ENCODE measurements at places on chromosomes 1 and 21.

- DNase-seq = no peak
These were observed 116.9 kb downstream of the TGFBR3 start for GRCh38 chr1:91768786-91769725.

DNA sequence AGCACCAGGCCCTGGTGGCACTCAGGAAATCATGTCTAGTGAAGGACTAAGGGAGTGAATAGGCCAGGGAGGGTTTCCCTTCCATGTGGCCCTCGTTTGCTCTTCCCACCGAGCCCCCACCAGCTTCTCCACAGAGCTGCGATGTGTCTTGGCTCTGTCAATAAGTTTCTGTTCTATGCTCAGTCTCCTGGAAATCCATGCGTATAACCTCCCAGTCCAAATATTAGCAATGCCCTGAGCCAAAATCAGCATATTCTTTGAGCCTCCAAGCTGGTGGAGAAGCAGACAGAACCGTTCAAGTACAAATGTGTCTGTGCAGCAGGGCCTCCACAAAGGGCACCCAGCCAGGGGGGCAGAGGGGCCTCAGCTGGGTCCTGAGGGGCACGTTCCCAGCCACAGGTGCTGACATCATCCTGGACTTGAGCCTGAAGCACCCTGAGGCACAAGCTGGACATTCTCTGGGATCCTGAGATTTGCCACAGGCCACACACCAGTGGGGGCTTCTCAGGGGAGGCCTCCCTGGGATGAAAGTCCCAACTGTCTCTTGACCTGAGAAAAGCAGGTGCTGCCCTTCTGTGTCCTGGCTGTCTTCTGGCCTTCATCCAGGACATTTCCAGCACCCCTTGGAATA lies 350.5 kb upstream of the VAMP3 start:
- no peak for DNase-seq

DNA sequence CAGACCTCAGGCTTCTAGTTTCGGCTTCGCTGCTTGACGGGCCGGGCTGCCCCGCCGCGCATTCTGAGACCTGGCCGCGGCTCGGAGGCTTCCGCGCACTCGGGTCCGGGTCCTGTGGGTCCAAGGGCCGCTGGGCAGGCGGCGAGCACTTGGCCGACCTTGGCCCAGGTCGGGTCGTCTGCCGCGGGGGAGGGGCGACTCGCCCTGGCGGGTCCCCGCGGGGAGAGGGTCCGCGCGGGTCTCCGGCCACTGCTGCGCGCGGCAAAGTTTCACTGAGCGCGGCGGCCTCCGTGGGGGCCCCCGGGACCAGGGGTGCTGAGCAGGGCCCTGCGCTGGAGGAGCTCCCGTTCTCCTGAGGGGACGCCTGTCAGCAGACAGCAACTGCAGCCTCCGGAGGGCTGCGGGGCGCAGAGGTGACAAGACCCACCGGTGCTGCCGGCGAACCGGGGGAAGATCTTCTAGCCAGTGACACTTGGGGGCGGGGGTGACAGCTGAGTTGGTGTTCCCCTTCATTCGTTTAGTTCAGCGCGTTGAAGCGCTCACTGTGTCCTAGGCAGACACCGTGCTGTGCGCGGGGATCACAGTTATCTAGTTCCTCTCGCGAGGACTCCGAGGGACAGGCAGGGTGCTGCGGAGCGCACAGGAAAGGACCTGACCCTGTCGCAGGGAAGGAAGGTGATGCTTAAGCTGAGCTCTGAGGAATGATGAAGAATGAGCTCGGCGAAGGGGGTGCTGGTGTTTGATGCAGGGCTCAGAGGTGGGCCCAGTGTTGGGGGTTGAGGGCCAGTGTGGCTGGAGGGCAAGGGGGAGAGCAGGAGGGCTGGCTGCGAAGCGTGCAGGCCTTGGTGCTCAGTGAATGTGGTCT lies 725 bp downstream of the MTFR1L start:
- no peak for DNase-seq

DNA sequence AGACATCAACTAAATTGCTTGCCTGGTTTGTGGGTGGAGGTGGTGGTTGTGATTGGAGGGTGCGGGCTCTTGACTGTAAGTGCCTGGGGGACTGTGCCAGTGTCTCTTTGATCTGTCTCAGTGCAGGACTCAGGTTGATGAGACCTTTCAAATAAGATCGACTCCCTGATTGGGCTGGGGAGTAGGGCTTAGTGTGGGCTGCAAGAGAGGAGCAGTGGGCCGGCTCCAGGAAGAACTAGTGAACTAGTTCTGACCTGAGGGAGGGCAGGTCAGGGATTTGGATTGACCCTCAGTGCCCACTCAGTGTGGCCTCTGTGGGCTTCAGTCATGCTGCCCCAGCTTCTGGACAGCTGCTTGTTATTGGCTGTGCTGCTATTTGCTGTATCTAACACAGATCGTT lies 130.6 kb upstream of the CACNA1E start:
- DNase-seq = no peak

DNA sequence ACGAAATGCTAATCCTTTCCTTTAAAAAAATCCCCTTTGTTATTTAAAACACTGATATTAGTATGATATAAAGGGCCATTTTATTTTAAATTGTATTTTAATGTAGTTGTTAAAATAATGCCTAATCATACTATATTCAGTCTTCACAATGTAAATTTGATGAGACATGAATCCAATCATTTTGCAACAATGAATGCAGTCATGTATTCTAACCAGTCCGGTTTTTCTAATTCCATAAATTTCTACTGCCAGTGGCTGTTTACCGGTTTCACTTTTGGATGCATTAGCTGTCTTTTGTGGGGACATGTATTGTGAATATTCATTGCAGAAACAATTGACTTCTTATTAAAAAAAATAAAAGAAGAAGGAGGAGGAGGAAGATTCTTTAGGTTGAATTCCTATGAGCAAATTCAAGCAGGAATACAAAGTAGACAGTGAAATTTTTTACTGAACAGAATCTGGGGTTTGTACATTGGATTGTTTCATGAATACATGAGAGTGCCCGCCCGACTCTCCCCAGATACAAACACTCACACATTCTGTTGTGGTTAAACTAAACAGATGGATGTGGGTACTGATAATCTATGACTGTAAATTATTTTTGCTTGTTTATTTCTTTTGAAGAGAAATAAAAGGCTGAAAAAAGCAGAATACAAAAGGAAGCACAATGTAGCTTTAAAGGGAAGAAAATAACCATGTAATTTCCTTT lies 624.8 kb upstream of the PTBP2 start:
- DNase-seq = no peak

DNA sequence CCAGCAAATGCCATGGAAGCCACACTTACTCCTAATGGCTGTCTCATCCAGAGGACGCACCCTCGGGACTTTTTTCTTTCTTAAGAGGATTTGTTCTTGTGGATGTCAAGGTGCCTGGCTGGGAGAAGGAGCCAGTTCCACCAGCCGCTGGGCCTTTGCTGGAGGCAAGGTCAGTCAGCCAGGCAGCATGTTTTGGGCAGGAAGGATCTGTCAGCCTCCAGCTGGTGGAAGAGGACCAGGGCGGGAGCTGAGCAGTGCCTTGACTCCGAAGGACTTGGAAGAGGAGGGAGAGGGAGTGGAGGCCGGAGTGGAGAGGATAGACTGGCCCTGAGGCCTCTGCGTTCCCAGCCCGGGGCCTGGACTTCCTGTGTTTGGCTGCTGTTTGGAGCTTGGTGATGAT lies 5.7 kb downstream of the IGSF5 start:
- DNase-seq = no peak

DNA sequence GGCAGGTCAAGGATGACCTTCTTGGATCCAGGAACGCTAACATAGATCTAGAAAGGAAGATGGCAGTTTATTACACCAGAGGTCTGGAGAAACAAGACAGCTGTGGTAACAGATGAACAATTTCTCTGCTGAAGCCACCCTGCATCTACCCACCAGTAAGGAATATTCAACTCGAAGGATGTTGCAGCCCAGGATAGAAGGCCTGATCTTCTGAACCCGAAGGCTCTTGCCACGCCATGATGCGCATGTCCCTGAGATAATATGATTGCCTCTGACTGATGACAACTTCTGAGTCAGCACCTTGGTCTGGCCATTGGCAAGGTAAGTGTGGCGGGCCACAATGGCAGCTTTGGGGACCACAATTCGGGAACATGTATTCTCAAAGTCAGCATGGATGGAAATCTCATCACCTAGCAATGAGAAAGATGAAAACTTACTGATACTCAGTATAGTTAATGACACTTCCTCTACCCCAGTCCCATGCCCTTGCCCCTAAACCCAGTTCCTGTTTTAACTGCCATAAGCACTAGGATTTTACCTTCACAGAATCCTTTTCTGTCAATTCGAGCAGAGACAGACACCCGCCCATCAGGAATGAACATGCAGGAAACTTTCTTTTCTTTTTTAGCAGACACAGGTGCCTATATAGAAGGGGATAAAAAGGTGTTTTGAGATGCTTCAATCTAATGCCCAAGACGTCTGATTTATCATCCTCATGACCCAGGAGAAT lies 1.8 kb downstream of the TXNIP start:
- DNase-seq = peak; percentile 19

- no peak for DNase-seq
These were observed 61.7 kb upstream of the ANGPTL1 start for GRCh38 chr1:178932552-178932906.

- no peak for DNase-seq
These were observed 26.6 kb downstream of the SRSF11 start for GRCh38 chr1:70247768-70248167.

DNA sequence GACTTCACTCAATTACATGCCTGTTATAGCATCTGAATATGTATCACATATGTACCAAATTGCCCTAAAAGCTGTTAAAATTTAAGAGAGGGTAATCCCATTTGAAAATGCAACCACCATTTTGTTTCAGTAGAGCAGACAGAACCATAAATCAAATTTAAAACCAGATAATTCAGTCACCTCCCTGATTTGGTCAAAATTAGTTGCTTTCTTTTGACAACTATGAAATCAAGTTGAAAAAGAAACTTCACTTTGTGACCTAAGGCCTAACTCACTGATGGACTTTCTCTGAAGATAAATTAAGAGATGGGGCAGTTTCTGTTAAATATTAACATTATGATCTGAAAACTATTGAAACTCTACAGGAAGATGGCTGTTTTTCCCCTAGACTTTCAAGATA lies 6.7 kb downstream of the GORAB start:
- no peak for DNase-seq

- no peak for DNase-seq
These were observed 37.0 kb downstream of the IL6R start for GRCh38 chr1:154442006-154442740.

GRCh38 chr1:234960722-234961455 lies 167.7 kb downstream of the TOMM20 start:
- no peak for DNase-seq

GRCh38 chr1:67893126-67893495 lies 59.8 kb upstream of the GNG12 start:
- no peak for DNase-seq

DNA sequence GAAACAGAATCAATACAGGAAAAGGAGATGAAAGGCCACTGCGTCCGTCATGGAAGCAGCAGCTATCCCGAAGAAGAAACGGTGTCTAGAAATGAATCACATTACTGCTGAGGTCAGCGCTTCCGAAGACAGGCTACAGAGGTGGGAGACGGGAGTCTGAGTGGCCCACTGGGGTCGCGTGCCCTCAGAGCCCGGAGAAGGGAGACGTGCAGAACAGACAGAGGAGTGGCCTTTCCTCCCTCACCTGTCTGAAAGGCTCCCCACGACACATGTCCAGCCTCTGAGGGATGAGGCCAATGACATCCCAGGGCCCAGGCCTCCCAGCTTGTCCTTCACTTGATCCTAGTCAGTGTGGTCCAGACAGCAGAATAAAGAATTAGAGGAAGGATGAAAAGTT lies 35.9 kb downstream of the VPS26C start:
- no peak for DNase-seq

DNA sequence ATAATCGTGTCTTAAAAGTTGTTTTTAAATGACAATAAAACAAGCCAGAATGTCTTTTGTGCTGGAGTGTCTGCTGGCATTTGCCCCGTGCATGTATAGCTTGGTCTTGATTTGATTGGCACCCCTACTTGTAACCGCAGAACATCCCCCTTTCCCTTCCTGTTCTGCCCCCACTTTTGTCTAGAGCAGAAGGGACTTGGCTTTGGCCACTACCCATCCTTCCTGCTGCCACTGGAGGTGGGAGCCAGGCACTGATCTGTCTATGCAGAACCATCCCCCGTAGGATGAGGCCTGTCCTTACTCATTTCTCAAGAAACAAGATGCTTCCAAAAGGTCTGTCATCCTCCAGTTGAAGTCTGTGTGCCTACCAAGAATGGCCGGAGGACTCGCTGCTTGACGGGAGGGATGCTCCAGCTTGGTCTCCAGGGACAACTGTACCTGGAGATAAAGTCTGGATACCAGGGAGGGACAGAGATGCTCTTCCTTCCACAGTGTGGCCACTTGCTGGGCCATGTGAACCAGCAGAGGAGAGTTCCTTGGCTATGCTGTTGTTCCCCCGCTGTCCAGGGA lies 1.1 kb upstream of the SLC27A3 start:
- no peak for DNase-seq

DNA sequence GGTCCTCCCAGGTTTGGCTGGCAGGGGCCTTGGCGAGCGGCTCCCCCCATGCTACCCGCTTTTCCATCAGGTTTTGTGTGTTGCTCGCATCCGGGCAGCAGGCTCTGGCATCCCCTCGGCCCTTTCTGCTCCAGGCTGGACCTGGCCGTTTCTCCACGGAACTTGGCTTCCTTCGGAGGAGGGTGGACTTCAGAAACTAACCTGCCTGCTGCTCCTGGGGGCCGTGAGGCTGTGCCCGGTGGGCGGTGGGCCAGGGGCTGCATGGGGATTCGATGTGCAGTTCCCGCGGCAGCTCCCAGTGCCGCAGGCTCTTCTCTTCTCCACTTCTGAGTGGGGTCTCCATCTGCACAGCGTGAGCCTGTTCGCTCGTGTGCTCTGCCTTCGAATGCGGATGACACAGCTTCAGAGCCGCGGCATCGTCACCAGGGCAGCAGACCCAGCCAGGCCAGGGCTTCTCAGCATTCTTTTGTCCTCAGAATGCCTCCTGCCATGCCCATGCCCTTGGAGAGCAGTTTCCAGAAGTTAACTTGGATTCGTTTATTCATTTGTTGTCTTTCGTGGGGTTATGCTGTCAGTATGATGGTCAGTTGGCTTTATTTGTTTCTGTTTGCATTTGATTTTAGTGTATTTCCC lies 36.4 kb downstream of the PRKCZ start:
- no peak for DNase-seq

DNA sequence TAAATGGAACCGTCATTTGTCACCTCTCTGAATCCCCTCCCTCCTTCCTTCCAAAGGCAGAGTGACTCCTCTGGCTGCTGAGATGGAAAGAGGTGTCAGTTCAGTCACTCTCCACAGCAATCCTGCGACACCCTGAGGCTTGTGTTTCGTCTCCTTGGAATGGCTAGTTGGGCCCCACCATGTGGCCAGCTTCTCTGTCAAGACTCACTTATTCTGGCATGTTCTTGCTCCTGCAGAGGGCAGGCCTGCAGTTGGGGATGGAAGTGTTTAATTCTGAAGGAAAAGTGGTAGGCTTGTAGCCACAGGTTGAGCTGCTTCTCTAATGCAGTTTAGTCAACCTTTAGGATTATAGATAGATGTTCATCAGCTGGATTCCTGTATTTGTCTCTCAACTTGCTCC lies 149.6 kb downstream of the LMO4 start:
- DNase-seq = no peak

- DNase-seq = no peak
These were observed 13.8 kb downstream of the ALG14 start for GRCh38 chr1:95058974-95059373.

GRCh38 chr1:23114424-23115079 lies 54.1 kb downstream of the LUZP1 start:
- DNase-seq = no peak

Measured in NCI-H2029 treated with DMSO at 0.1 percent for 48 hours (cell line).